ENCODE measurements at places on chromosomes 11 and 22. TPM values are rescaled to one million over a fixed set of nuclear protein-coding genes. Genes with fewer than 3 reads are reported as not detected.

- no peaks in the 10 kb centered on the region for H3K4me1 ChIP-seq
- DNase-seq = no peak
- no peak overlapping the region for H3K27ac ChIP-seq
- H3K4me3 ChIP-seq = no peak overlapping the region
Measured at GRCh38 chr11:12573707-12574485, 100.3 kb upstream of the TEAD1 start.

- H3K27ac ChIP-seq = peak overlapping the region; percentile 52
- H3K4me1 ChIP-seq = no peaks in the 10 kb centered on the region
- DNase-seq = no peak
- no peak overlapping the region for H3K4me3 ChIP-seq
- peaks cover 40% of the 10 kb centered on the region for H3K36me3 ChIP-seq
- no peaks in the 10 kb centered on the region for H3K27me3 ChIP-seq
Measured at GRCh38 chr11:20058749-20059458, 101.4 kb downstream of the DBX1 start.

- no peak for DNase-seq
- no peak overlapping the region for H3K4me3 ChIP-seq
Measured at GRCh38 chr11:12216671-12217374, 106.4 kb downstream of the MICAL2 start.

DNA sequence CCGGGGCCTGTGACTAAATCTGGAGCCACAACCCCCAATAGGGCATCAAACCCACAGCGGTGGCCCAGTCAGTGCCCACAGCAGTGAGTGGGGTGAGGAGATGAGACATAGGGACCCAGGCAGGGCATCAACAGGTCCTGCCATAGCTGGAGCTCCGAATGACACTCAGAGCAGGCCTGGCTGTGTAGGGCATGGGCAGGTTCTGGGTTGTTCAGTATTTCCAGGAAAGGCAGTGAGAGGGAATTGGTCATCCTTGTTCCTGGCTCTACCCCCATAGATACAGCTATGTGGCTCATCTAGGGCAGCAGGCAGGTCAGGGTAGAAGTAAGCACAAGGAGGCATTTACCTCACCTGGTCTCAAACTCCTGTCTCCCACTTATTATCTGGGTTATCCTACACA lies 126.6 kb downstream of the BUD13 start:
- no peak for DNase-seq
- no peaks in the 10 kb centered on the region for H3K4me1 ChIP-seq
- H3K27ac ChIP-seq = no peak overlapping the region
- no peaks in the 10 kb centered on the region for H3K36me3 ChIP-seq

DNA sequence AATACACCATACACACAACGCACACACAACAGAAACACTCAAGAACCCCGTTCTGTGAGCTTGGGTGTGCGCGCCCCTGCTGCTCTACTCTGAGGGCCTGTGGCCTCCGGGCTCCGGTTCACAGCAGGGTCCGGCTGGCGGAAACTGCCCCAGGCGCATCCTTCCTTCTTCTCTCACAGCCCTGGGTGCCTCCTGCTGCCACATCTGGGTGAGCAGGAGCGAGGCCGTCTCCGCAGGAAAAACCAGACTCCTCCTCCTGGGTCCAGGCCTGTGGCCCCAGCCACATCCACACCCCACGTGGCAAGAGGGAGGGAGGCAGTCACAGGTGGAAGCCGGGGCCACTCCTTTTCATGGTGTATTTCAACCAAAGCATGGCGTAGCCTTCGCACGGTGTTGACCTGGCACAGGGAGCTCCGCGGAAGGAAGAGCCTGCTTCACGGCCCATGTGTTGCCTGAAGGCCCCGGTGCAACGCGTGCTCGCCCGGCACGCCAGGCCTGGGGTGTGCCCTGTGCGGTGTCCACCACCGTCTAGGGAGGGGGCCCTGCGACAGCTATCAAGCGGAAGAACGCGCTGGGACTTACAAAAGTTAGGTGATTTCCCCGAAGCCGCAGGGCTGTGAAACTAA lies 1502.7 kb downstream of the TBC1D22A start:
- no peaks in the 10 kb centered on the region for H3K36me3 ChIP-seq
- DNase-seq = no peak
- no peak overlapping the region for H3K27ac ChIP-seq
- no peaks in the 10 kb centered on the region for H3K27me3 ChIP-seq

DNA sequence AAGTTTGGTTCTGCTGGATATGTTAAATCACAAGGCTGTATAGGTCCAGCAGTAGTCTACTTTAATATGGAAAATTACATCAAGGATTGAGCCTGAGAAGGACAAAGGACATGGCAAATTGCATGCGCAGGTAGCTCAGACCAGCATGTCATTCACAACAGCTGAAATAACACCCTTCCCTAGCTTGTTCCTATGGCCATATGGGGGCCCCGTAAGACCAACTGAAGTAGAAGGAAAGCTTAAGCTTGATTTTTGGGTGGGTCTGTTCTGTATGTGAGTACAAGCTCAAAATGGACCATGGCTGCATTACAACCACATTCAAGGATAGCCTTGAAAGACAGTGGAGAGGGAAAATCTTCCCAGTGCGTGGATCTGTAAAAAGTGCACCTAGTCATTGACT lies 20.6 kb upstream of the PDE3B start:
- H3K36me3 ChIP-seq = no peaks in the 10 kb centered on the region
- no peak overlapping the region for H3K27ac ChIP-seq
- no peaks in the 10 kb centered on the region for H3K27me3 ChIP-seq
- H3K4me1 ChIP-seq = no peaks in the 10 kb centered on the region

DNA sequence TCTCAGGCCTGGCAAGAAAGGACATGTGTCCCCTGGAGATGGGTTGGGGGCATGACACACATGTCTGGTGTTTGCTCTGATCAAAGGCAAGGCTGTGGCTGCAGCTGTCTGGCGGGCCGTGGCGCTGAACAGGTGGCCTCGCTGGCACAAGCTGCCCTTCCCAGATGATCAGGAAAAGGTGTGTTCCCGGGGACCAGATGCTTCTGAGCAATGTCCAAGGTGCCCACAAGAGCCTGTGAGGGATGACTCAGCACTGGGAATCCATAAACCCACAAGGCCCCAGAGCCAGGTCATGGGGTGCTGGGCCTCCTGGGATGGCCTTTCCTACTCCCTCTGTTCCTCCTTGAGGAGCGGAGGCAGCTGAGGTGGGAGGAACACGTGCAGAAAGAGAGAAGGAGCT lies 9.7 kb upstream of the LRP5 start:
- no peak overlapping the region for H3K4me3 ChIP-seq
- no peaks in the 10 kb centered on the region for H3K36me3 ChIP-seq
- no peak overlapping the region for H3K27ac ChIP-seq
- DNase-seq = no peak
- no peaks in the 10 kb centered on the region for H3K4me1 ChIP-seq

GRCh38 chr11:32586576-32587190 lies 3.1 kb downstream of the EIF3M start:
- peaks cover 17% of the 10 kb centered on the region for H3K36me3 ChIP-seq
- no peak overlapping the region for H3K4me3 ChIP-seq
- DNase-seq = no peak
- no peak overlapping the region for H3K27ac ChIP-seq
- peaks cover 5% of the 10 kb centered on the region for H3K4me1 ChIP-seq

- no peak overlapping the region for H3K4me3 ChIP-seq
- no peaks in the 10 kb centered on the region for H3K4me1 ChIP-seq
- no peak overlapping the region for H3K27ac ChIP-seq
- peaks cover 19% of the 10 kb centered on the region for H3K36me3 ChIP-seq
- H3K27me3 ChIP-seq = no peaks in the 10 kb centered on the region
- DNase-seq = no peak
Measured at GRCh38 chr11:1478544-1478943, 8.0 kb downstream of the MOB2 start.

GRCh38 chr11:97893612-97894011 lies 1127.1 kb upstream of the CNTN5 start:
- H3K27me3 ChIP-seq = no peaks in the 10 kb centered on the region
- H3K4me3 ChIP-seq = no peak overlapping the region
- DNase-seq = no peak
- H3K36me3 ChIP-seq = no peaks in the 10 kb centered on the region
- H3K27ac ChIP-seq = no peak overlapping the region

- H3K4me3 ChIP-seq = no peak overlapping the region
- H3K27ac ChIP-seq = no peak overlapping the region
- peaks cover 5% of the 10 kb centered on the region for H3K36me3 ChIP-seq
- DNase-seq = no peak
- H3K27me3 ChIP-seq = no peaks in the 10 kb centered on the region
Measured at GRCh38 chr11:76512851-76513653, 68.2 kb downstream of the EMSY start.

- no peaks in the 10 kb centered on the region for H3K36me3 ChIP-seq
- H3K4me3 ChIP-seq = no peak overlapping the region
- H3K27ac ChIP-seq = no peak overlapping the region
- peak; percentile 66 for DNase-seq
- H3K4me1 ChIP-seq = no peaks in the 10 kb centered on the region
Measured at GRCh38 chr22:22942511-22943329, 55.1 kb downstream of the IGLL5 start.

DNA sequence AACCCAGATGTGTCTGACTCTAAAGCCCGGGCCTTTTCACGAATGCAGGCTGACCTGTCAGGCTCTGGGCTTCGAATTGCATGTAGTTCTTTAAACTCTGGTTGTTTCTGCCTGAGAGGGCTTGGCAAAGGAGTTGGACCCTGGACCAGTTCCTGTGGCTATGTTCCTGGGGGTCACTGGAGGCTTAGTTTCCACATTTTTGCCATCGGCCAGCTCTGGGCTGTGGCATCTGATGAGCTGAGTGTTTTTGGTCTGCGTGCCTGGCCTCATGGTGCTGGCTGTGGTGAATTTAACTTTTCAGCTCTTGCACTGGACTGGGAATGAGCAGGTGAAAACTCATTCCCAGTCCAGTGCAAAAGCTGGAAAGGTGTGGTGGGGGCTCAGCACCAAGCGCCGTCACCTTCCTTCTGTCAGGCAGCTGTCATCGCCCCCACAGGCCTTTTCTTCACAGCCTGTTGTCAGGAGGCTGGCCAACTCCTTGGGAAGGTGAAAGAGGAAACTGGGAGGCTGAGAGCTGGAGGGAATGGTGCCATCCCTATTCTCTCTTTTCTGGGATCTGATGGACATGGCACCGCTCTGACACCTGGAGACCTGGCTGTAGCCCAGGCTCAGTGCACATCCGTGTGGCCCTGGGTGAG lies 123.6 kb downstream of the ADAMTS15 start:
- H3K4me3 ChIP-seq = no peak overlapping the region
- no peak overlapping the region for H3K27ac ChIP-seq
- no peaks in the 10 kb centered on the region for H3K36me3 ChIP-seq
- H3K27me3 ChIP-seq = no peaks in the 10 kb centered on the region
- DNase-seq = no peak

DNA sequence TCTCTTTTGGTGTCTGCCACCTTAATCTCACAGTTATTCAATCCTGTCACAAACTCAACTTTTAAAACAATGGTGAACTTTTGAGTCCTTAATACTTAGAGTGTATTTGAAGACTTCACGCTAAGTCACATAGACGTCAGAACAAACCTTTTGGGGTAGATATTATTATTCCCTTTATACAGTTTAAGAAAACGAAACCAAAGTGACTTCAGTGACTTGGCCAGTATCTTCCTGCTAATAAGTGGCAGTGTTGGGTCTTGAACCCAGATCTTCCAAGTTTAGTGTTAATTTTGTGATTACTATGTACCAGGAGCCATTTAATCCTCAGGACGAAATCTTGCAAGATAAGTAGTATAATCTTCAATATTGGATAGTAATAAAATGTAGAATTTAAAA lies 691 bp downstream of the CEP295 start:
- H3K4me1 ChIP-seq = peaks cover 10% of the 10 kb centered on the region
- H3K27ac ChIP-seq = no peak overlapping the region
- peak; percentile 13 for DNase-seq
- H3K27me3 ChIP-seq = no peaks in the 10 kb centered on the region

- no peak overlapping the region for H3K27ac ChIP-seq
- H3K4me1 ChIP-seq = peaks cover 7% of the 10 kb centered on the region
- no peaks in the 10 kb centered on the region for H3K27me3 ChIP-seq
- H3K36me3 ChIP-seq = no peaks in the 10 kb centered on the region
- DNase-seq = no peak
Measured at GRCh38 chr22:29112681-29113080, 39.8 kb downstream of the KREMEN1 start.

DNA sequence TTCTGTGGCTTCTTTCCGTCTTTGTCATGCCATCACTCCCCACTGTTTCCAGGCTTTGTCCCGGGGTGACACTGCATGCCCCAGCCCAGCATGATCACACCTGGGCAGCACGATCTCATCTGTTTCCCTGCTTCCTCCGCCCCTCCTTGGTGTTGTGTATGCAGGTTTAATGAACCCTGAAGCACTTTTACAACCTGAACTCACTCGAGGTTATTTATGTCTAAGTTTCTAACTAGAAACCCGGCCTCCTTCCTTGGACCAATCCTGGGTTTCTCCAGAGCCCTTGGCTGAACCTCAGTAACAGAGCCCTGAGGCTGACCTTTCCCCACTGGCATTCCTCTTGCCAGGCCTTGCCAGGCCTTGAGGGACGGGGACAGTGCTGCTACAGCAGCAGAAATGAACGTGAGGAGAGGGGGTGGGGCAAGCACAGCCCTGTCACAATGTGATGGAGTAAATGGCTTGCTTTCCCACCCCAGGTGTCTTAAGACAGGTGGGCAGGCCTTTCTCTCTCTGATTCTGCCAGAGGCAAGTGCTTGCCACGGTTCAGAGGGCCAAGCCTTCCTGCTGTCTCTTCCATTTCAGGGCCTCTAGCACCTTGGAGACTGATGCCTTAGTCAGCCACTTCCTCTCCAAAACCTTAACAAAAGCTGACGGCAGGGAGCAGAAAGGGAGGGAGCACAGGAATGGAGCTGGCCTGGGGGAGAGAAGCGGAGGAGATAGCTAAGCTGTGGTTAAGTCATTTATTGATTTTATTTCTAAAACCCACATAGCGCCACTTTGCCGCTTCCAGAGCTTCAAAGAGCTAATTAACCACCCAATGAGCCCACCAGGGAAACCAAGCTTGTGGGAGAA lies 3.1 kb upstream of the PYGM start:
- H3K4me3 ChIP-seq = no peak overlapping the region
- DNase-seq = peak; percentile 82
- peak overlapping the region; percentile 65 for H3K27ac ChIP-seq
- peaks cover 3% of the 10 kb centered on the region for H3K4me1 ChIP-seq

- H3K27ac ChIP-seq = no peak overlapping the region
- no peak for DNase-seq
- H3K27me3 ChIP-seq = no peaks in the 10 kb centered on the region
- no peaks in the 10 kb centered on the region for H3K36me3 ChIP-seq
Measured at GRCh38 chr11:92455210-92455790, 230.7 kb downstream of the FAT3 start.

DNA sequence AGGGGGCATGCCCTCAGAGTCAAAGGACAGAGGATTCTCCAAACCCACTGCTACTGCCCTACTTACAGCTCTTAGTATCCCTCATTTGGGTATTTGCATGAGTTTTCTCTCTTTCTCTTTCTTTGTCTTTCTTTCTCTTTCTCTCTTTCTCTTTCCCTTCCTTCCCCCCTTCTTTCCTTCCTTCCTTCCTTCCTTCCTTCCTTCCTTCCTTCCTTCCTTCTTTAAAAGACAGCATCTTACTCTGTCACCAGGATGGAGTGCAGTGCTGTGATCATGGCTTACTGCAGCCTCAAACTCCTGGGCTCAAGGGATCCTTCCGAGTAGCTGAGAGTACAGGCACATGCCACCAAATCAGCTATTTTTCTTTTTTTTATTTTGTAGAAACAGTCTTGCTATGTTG lies 14.0 kb upstream of the MMP7 start:
- no peaks in the 10 kb centered on the region for H3K4me1 ChIP-seq
- no peaks in the 10 kb centered on the region for H3K36me3 ChIP-seq
- DNase-seq = no peak
- no peak overlapping the region for H3K27ac ChIP-seq
- no peaks in the 10 kb centered on the region for H3K27me3 ChIP-seq
- no peak overlapping the region for H3K4me3 ChIP-seq

The FAT3 gene
- polyA plus RNA-seq = 0.09 TPM

The GSTT2B gene
- polyA plus RNA-seq = 20.6 TPM

The OR8G5 gene
- not detected for polyA plus RNA-seq

The OR52N2 gene
- not detected for polyA plus RNA-seq

The HBG1 gene
- polyA plus RNA-seq = not detected

The TNNI2 gene
- not detected for polyA plus RNA-seq

The FAR1 gene
- 12.6 TPM for polyA plus RNA-seq

The OR4C13 gene
- polyA plus RNA-seq = not detected
